Ovary (tissue), 10 donors: ENCODE measurements at places on chromosomes 3 and 15. TPM values are rescaled to one million over a fixed set of nuclear protein-coding genes. Genes with fewer than 3 reads are reported as not detected.

GRCh38 chr3:67737906-67738865 lies 83.8 kb upstream of the SUCLG2 start:
- DNase-seq: no peak

DNA sequence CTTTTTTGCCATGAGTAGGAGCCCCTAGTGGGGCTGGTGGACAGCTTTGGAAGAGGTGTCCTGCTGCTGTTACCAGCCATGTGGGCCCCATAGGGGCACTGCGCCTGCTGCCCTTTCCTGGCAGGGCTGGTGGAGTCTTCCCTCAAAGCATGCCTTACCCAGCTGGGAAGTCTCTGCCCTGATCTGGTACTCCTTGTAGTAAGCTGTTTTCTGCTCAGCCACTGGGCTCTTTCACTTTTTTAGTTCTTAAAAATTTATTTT lies 26.2 kb downstream of the HMCES start:
- no peak for DNase-seq

GRCh38 chr15:71760852-71761251 lies 49.5 kb upstream of the NR2E3 start:
- no peak for DNase-seq

DNA sequence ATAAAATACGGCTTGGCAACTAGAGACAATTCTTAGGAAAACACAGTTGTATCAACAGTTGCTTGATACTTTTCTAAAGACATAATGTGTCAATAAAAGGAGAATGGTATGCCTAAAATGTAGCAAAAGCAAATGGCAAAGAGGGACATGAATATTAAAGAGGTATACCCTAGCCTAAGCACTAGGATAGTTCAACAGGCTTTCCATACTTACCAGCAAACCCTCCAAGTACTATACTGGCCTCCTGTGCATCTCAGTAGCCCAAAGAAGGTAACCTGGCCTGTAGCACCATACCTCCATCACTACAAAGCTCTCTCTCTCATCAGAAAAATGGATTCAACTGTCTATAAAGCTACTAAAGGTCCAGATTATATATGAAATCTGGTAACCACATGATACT lies 7.5 kb downstream of the SETD2 start:
- DNase-seq: no peak

The LYSMD2 gene
- total RNA-seq: 11.4 TPM
